ENCODE measurements at places on chromosomes 4 and X.

GRCh38 chr4:38205261-38205660 is 245.1 kb downstream of the PTTG2 start:
- no peak for DNase-seq

DNA sequence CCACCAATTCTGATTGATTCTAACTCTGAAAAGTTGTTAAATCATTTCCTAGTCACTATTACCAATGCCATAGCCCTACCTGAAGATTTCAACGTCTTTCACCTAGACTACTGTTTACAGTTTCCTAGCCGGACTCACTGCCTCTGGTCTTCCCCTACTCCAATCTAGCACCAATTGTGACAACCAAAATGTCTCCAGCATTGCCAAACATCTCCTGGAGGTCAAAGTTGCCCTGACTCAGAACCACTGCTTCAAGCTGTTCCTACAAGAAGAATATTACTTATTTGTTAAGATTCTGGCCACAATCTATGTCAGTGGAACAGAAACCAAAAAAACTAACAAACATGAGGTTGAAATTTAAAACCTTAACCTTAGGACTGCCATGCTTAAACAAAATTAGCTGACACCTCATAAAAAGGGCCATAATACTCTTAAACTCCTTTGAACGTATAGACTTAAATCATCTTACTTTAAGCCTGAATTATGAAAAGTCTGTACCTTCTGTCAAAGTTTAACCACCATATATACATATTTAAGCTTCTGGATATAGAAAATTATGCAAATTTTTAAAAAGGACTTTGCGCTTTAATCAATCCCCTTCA is 2.1 kb downstream of the PDS5A start:
- DNase-seq = no peak

DNA sequence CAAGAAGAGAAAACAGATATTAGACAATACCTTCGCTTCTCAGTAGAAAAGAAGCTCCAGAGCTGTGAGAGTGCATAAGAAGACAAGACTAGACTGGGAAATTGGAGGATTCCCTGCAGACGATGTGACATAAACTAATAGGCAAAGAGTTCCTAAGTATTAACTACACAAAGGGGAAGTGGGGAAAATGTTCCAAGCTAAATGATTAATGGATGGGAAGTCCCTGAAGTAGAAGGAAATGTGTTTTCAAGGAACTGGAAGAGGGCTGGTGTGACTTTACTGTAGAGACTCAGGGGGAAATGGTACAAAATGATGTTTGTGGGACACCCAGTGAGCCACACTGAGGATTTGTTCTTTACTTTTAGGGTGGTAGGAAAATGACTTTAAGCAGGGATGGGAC is 69.7 kb upstream of the DCLK2 start:
- no peak for DNase-seq

DNA sequence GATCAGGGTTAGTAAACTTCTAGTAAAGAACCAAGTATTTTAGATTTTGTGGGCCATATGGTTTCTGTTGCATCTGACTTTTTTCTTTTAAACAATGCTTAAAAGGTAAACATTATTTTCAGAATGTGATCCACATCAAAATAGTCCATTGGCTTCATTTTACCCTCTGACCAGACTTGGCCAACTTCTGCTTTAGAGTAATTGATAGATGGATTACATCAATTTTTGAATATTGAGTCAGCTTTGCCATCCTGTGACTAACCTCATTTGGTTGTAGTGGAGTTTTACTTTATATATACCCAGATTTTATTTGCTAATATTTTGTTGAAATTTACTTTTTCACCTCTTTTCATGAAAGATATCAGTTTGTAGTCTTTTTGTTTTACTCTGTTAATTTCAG is 559.8 kb downstream of the TLL1 start:
- no peak for DNase-seq

GRCh38 chr4:38189445-38189844 is 229.2 kb downstream of the PTTG2 start:
- DNase-seq = no peak

GRCh38 chrX:17511556-17511955 is 136.6 kb downstream of the NHS start:
- no peak for DNase-seq

DNA sequence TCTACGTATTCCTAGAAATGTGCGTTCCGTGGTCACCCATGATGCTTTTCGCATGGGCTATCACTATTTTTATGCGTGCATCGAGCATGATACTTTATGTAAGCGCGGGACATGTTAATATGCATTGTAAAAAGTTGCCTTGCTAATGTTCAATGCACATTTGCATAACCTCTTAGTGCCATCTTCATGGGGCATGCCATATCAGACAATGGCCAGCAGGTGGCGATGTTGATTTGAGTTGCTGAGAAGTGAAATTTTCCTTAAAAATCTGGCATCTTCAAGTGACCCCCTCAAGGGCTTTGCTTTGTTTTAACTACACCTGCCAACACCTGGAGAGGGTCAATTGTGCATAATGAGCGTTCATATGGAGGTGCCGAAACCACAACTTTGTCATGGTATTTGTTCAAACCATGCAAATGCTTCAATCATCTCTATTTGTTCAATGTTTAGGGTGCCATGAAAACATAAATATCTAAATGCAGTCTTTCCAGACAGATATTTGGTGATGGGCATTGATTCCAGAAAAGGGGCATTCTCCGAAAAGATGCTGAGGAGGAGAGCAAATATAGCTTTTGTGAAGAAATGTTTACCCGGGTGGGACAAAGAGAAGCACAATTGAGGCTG is 833.9 kb upstream of the PRKX start:
- DNase-seq = no peak

DNA sequence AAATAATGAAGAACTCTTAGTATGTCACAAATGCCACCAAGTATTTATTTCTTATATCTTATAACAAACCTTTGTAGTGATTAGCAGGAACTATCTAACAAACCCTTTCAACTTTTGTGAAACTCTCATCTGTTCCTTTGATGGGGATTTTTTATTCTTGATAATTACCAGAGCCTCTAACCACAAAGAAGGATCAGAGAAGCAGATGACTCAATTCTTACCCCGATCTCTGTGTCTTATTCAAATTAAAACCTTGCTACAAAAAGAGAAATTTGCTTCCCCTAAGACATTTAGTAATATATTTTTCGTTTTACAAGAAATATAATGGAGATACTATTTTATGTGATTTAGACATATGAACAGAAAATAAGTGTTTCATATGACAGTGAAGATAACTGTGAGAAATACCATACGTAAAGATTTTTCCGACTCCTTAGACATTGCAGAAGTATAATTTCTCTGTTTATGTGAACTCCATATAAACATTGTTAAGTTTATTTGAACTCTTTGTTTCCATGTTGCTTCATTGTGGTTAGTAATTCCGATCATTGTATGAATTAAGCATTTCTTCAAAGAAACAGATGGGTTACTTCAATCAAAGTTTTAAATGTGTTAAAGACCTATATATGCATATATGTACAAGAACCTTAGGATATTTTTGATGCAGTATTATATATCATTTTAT is 205.4 kb downstream of the CFAP299 start:
- DNase-seq = no peak

DNA sequence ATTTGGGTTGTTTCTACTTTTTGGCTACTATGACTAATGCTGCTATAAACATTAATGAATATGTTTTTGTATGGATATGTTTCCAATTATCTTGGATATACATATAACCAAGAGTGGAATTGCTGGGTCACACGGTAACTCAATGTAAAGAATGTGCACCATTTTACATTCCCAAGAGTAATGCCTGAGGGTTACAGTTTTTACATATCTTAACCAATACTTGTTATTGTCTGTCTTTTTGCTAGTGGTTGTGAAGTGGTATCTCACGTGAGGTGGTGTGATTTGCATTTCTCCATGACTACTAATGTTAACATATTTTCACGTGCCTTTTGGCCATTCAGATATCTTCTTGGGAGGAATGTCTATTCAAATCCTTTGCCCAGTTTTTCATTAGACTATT is 200.3 kb upstream of the MAB21L2 start:
- DNase-seq = no peak

DNA sequence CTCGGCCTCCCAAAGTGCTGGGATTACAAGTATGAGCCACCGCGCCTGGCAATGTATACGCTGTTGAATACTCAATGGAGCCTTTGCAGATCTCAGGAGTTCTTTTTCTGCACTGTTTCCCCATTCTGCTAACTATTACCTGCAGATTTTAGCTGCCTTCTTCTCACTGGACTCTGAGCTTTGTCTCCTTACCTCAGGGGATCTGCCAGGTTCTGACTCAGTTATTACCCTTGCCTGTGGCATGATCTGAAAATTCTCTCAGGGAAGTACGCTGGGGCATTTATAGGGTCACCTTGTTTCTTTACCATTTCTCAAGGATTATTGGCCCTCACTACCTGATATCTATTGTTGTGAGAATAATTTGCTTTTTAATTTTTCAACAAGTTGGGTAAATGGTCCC is 56.6 kb upstream of the MAGED1 start:
- no peak for DNase-seq

DNA sequence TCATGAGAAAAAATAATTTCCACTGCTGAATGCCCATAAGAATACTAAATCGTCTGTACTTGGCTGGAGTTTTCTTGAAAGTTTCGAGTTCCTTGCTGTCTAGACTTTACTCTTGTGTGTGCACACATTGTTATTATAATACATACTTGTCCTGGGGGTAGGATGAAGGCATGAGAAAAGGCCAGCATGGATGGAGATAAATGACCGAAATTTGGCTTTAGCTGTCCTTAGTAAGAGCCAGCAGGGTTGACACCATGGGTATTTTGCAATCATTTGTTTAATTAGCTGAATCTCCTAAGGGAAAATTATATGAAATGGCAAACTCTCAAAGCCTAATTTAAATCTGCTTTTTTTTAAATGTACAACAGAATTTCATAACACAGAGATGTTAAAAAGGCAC is 641.6 kb downstream of the ADGRL3 start:
- no peak for DNase-seq

DNA sequence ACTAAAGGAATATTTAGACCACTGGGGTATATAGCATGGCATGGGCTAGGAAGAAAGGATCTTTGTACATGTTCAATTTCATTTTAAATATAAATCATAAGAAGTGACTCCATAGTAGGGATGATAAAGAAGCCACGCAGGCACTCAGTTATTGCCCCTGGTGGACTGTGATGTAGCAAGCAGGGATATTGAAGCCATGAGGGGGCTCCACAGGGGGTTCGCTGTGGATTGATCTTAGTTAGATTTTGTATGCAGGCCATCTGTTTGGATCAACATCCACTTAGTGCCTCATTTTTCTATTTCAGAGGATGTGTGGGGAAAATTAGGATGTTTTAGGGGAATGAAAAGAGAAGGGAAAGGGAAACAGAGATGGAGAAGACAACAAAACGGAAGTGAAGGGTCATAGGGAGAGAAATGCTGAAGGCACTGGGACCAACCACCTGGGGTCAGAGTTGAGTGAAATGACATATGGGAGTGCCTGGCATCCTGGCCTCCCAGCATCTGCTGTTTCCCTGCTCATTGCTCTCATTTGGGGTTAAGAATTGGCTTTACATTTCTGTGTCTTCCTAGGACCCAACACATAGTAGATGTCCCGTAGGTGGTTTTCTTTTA is 11.2 kb upstream of the FREM3 start:
- DNase-seq = no peak

DNA sequence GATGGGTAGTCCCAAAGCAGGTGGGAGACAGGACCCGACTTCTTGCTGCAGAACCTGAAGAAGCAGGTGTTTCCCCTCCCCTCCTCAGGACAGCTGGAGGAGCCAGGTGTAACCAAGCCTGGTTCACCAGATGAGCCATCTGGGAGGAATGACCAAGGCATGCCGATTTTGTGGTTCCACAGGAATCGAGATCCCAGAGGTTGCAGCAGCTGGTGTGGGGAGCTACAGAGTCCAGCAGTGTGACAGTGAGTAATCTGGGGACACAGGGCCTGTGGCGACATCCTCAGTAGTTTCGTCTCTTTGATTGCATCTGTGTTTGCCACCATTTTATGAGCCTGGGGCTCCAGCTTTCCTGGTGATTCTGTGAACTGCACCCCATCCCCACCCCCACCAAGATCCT is 2.6 kb upstream of the NDP start:
- no peak for DNase-seq

GRCh38 chr4:105415281-105415744 is 58.5 kb downstream of the PPA2 start:
- DNase-seq = no peak

DNA sequence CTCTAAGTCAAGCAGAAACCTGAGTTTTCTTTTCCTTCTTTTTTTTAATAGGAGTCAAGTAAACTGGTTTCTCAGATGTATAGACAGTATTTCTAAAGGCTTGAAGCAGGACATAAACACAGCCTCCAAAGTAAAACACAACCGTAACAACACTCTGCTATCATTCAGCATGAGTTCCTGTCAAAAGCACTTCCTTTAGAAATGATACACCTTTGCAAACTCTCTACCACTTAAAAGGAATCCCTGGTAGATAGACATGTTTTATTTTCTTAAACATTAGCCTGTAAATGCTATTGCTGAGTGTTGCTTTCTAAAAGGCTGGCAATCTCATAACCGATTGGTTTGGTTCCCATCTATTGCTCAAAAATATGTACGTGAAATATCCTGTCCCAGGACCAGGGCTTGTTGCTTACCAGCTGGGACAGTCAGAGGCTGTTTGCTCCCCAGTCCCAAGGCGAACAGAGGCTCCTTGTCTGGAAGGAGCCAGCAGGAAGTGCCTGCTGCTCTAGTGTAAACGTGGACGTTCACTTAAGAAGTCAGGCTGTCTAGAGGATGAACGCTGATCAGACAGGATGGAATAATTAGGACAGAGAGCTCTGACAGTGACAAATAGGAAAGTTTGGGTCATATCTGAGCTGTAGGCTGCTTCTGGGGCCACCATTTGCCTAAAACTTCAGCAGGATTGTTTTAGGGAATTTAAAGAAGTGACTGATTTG is 173.9 kb upstream of the KLF3 start:
- DNase-seq = no peak
